Lower leg skin (tissue), 4 donors: ENCODE measurements at places on chromosomes 4 and X. TPM values are rescaled to one million over a fixed set of nuclear protein-coding genes. Genes with fewer than 3 reads are reported as not detected.

Gene EGFL6
- 0.38 TPM for total RNA-seq

Gene SATL1
- total RNA-seq = not detected

Gene JAKMIP1
- not detected for total RNA-seq

Gene SYTL5
- total RNA-seq = 0.79 TPM

DNA sequence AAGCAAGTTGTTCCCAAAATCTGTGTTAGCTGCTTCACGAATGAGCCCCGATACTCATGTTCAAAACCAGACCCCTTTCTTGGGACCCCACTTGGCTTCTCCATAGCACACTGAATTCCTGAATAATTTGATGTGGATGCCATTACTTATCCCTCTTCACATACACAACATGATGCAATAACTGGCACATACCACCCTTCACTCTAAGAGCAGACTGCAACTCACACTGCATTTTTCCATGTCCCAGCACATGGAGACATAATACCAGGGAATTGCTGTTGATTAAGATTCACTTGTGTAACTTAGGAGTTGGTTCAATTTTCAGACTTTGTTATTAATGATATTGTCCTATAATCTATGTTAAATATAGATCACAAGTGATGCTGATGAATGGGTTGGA, 213.4 kb downstream of the MAML3 start:
- DNase-seq = no peak

- no peak for DNase-seq
Measured at GRCh38 chrX:119407681-119408080, 8.5 kb downstream of the SLC25A43 start.

DNA sequence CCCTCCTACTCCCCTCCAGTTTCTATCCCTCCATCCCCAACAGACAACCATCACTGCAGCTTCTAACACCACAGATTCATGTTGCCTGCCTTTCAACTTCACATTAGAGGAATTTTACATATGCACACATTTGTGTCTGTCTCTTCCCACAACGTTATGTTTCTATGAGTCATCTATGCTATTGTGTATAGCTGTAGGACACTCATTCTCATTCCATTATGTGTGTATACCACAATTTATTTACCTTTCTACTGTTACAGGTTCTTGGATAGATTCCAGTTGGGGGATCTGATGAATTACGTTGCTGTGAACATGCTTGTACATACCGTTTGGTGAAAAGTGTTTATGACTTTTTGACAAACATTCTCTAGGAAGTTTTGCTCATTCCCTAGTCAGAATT, 58.8 kb upstream of the TRPC3 start:
- no peak for DNase-seq

DNA sequence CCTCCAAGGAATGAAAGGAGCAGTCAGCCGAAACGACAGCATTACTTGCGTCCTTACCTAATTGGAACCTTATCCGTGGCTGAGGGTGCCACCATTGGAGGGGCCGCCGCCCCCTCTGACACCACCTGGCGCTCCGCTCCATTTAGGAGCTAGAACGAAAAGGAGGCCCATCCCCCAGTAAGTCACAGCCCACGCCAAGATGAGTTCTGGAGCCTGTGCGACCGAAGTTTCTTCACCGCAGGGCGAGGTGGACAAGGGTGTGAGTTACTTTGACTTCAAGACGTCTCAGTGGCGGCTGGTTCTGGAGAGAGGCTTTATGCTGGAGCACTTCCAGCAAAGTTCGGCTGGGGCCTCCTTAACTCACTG, 729 bp upstream of the IRF2 start:
- DNase-seq = peak; percentile 57

DNA sequence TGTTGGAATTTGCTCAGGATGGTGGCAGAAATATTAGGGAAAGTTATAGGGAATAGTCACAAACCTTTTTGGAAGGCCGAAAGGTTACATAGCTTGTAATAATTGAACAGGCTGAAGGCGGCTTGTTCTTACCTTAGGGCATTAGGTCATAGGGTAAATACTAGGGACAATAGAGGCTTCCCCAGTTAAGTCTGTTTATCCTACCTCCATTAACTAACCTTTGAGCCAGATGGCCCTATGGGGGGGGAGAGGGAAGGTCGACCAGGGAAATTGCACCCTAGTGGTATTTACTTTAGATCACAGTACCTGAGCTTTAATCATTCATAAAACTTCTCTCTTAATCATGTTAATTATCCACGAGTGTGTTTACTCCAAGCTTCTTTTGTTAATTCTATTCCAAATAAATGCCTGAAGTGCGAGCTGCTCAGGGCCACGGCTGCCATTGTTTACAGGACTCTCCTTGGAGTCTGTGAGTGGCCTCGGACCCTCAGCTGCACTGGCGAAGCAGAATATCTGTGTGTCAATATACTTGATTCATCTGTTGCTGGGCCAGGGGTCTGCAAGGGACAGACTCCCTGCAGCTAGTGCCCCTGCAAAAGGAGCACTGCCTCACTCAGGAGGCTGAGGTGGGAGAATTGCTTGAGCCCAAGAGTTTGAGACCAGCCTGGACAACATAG, 22.9 kb downstream of the PAGE2 start:
- no peak for DNase-seq

DNA sequence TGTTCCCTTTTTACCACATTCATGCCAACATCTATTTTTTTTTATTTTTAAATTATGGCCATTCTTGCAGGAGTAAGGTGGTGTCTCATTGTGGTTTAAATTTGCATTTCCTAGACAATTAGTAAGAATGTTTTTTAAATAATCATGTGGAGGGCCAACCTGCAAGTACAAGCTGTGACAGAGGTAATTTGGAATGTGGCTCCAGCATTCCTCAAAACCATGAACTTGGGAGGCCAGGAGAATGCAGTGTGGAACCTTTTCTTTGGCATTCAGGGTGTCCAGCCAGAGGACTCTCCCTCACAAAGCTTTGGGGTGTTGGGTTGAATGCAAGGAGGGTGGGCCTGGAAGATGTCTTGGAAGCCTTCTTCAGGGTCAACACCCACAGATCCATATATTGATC, 7.3 kb upstream of the TMEM185A start:
- DNase-seq = no peak

DNA sequence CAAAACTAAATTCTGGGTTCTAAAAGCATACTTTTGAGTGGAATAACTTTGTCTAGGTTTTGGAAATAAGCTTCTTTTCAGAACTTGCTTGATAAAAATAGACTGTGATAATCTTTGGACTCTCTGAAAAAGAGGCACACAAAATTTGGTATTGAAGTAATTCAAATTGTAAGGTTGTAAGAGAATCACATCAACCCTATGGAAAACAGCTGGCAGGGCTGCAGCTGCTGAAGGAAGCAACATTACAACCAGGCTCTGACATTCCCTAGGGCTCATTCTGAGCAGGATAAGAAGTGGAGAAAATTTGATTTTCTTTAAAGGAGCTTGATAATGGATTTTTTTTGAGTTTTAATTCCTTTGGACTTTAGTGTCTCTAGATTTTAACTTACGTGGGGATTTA, 147.6 kb downstream of the FSTL5 start:
- DNase-seq = no peak

GRCh38 chr4:56311299-56311975, 75.9 kb downstream of the AASDH start:
- no peak for DNase-seq

- no peak for DNase-seq
Measured at GRCh38 chr4:153257151-153257620, 52.9 kb downstream of the TRIM2 start.

- DNase-seq = peak; percentile 69
Measured at GRCh38 chrX:53088136-53088974, 5.6 kb upstream of the KANTR start.

DNA sequence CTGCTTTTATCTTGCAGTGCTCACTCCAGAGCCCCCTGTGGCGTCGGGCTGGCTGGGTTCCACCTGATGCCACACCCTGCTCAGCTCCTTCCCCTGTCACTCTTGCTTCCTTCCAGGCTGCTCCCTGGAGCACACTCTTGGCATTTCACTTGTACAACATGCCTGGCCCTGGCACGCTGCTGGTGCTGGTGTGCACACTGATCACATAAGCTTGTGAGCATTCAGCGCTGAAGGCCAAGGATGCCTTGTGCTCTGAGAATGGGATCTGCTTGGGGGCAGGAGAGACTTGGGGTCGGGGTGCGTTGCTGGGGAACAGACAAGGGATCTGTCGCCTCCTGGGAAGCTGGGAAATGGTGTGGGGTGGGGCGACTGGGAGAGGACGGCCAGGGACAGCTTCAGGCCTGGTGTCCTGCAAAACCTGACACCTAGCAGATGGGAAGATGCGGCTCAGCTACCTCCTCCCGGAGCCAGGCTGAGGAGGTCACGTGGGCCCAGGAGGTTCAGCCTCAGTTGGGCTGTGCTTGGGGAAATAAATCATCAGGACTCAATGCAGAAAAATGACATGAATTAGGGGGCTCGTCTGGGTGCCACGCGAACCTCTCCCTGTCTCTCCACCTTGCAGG, 108.5 kb downstream of the PHKA2 start:
- no peak for DNase-seq

GRCh38 chrX:110167952-110168451, 149.9 kb downstream of the AMMECR1 start:
- no peak for DNase-seq

GRCh38 chr4:99361268-99361898, 8.8 kb upstream of the ADH1C start:
- no peak for DNase-seq

- no peak for DNase-seq
Measured at GRCh38 chr4:112448306-112449132, 67.5 kb downstream of the NEUROG2 start.

DNA sequence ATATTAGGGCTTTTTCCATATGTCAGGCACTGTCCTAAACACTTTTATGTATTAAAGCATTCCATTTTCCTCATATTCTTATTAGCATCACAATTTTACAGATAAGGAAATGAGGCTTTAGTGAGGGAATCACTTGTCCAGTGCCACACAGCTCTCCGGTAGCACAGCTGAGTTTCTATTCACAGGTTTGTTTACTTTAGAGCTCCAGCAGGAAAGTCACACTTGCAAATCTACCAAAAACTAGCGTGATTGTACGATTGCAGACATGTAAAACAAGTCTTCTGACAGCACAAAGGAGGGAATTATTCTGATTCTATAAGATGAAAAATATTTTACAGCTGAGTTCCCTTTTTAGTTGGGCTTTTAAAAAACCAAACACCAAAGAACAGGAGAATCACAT, 472.1 kb downstream of the TMA16 start:
- DNase-seq = no peak

- DNase-seq = no peak
Measured at GRCh38 chr4:168507178-168507815, 10.4 kb downstream of the PALLD start.

- no peak for DNase-seq
Measured at GRCh38 chr4:157882901-157883300, 289.9 kb downstream of the GASK1B start.

DNA sequence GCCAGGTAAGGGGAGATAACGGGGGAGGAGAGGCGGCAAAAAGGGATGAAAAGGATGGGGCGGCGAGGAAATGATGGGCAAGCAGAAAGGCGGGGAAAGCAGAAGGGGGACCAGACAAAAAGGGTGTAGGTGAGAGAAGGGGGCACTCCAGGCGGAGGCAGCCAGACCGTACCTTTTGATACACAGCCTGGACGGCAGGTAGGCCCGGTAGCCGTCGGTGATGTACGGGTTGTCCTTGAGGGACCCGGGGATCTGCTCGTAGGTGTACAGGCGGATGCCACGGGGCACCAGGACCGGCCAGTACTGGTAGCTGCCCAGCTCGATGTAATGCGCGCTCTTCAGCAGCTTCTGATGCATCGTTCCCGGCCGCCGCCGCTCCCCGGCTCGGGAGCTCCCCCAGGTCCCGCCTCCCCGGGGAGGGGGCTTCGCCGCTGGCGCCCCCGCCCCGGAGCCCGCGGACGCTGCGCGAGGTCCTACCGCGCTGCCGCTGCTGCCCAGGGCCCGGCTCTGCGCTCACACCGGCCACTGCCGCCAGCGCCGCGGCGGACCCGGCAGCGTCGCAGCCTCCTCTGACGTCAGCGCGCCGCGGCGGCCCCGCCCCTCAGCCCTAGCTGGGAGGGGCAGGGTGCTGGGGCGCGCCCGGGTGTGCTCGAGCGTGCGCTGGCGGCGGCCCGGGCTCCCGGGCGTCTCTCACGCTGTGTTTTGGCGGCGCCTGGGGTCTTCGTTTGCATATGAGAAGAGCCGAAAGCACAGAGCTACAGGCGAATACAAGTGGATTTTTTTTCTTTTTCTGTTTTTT, at the start of gene PAQR3:
Gene PAQR3, minus strand, starts transcription at position 571 of the 799 bp plus-strand sequence. Its CDS starts 214 bp downstream, at position 357.
- DNase-seq = peak; percentile 72

DNA sequence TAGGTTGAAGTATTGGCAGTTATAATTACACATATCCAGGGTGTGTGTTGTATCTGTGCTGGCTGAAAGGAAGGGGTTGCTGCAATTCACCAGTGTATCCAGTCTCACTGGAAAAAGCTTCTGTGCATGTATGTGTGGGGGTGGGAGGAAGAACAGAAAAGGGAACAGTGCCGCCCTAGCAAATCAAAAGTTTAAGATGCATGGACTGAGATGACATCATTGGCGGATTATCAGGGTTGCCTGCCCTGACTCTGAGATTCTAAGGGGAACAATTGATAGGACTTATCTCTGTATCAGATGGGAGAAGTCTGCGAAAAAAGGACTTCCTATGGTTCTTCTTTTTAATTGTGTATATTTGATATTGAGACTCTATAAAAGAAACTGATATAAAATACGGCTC, 3.5 kb downstream of the SLC25A43 start:
- no peak for DNase-seq

DNA sequence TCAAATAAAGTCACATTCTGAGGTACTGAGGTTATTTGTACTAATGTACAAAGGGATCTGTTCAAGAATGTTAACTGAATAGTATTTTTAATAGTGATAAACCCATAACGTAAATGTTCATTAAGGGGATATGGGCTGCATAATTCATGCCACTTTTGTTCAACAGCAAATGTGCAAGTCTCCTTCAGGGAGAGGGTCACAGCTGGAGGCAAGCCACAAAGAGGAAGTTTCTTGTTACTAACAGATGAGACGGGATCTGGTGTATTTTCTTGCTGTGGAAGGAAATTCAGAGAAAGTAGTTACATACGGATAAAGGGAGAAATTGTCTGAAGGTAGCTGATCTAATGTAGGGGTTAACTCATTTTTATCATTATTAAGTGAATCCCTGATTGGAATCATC, 10.0 kb downstream of the ZFP42 start:
- DNase-seq = no peak

GRCh38 chr4:34271479-34272355, 1972.6 kb downstream of the ARAP2 start:
- DNase-seq = no peak

- DNase-seq = no peak
Measured at GRCh38 chr4:42398871-42399331, 1.6 kb downstream of the SHISA3 start.

DNA sequence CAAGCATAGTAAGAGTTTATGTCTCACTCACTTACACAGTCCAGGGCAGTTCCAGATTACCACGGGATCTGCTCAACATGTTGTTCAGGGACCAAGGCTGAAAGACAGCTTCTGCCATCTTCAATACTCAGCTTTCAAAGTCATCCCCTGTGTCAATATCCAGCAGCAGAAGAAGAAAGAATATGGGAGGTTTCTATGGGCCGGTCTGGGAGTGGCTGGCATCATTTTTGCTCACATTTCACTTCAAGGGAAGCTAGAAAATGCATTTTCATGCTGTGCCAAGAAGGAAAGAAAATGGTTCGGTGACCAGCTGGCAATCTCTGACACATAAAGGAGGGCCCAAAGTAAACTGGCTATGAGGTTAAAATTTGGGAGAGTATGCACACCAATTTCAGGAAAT, 211.5 kb upstream of the KLF3 start:
- DNase-seq = no peak
